ENCODE measurements at places on chromosomes 2 and 18.

DNA sequence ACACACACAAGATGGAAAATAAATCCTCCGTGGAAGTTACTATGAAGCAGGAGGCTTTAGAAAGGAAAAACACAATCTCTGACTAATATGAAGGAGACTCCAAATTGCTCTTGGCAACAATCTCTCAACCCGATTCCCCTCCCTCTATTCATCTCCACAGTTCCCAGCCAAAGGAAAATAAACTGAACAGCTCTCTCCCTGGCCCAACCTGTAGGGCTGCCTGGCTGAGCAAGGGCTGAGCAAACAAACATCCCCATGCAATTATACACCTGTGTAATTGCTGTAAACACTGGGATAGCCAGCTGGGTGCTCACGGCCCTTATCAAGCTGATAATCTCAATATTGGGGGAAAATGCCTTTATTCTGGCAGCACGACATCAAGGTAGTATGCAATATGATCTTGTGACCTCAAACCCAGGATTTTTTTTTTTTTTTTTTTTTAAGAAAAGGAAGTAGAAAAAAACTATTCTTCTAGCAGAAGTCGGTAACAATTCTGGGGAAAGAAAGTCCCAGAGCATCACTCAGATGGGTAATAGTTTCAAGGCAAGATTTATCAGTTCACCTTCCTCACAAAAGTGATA lies 203.3 kb upstream of the SMAD2 start:
- peak; percentile 74 for DNase-seq

DNA sequence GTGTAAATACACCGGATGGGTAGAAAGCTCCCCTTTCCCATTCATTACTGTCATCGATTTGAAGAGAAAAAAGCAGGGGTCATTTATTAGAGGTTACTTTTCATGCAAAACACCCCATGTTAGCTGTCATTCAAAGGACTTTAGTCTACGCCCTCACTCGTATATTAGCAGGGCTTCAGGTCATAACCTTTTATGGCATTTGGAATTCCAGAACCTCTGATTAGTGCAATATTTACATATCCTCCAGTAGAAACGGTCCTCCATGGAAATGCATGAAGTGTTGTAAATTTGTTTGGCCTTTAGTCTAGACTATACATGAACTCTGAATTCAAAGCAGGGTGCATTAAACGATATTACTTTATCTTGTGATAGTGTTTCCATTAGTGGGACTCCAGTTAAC lies 180.5 kb downstream of the ZNF516 start:
- DNase-seq: no peak

DNA sequence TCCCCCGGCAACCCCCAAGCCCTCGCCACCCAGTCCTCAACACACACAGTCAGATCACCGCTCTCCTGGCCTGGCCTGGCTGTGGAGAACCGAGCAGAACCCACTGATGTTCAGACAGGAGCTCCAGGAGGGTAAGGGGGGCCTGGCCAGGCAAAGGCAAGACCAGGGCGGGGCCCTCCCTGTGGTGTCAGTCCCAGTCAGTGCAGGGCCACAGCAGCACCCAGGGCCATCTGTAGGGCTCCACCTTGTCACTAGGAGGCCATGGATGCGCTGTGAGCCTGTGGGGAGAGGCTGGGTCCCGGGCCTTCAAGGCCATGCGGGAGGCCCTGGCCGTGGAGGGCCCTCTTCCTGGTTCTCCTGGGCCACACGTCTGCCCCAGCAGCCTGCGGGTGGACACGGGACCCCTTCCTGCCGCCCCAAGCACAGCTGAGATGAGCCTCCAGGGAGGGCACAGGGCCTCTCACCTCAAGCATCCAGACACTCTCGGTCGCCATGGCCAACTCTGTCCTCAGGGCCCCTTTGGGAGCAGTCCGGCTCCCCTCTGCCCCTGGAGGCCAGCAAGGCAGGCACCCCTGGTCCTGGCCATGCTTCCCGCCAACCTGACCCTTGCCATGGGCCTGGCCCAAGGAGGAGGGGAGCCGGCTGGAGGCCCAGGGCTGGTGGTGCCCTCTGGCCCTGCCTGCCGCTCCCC lies 2.0 kb downstream of the ANO7 start:
- no peak for DNase-seq

GRCh38 chr18:5678278-5678677 lies 134.5 kb upstream of the EPB41L3 start:
- no peak for DNase-seq

DNA sequence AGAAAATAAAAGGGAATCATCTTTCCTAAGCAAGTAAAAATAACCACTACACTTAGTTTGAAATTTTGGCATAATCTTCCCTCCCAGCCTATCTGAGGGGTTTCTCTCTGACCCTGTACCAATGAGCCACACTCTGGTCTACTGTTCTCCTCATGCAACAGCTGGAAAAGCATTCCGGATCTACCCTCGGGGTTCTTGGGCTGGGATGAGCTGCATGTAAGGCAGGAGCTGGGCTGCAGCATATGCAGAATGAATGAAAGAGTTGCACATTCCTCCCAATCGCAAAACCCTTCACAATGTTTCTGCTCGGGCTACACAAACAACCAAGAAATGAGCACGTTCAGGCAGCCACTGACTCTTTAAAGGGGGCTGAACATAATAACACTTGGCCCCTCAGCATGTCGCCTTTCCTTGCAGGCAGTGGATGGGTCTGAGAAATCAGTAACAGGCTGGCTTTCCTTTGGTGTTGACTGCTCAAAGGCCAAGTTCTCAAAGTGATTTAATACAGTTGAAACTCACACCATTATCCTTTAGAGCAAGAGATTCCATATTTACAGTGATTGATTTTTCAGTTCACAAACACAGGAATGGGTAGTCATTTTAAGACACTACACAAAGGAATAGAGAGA lies 180.4 kb upstream of the ZFP36L2 start:
- no peak for DNase-seq

DNA sequence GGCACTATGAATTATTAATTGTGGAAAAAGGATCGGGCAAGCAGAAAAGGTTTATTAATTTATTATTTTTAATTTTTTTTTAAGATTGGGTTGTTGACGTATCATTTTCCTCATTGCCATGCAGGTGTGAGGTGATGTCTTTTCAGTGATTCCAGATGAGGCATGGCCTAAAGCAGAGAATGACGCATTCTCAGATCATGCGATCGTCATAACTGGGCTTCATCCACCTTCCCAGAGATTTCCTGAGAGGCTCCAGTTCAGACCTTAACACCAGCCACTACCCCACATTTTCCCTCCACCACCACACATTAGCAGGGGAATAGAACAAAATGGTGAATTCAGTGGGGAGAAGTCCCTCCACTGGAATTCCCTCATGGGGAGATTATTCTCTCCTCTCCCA lies 518.4 kb upstream of the SPHKAP start:
- DNase-seq: no peak

GRCh38 chr2:39216346-39217191 lies 27.2 kb downstream of the CDKL4 start:
- no peak for DNase-seq

GRCh38 chr2:218387369-218388194 lies 5.5 kb downstream of the SLC11A1 start:
- DNase-seq: peak; percentile 39

DNA sequence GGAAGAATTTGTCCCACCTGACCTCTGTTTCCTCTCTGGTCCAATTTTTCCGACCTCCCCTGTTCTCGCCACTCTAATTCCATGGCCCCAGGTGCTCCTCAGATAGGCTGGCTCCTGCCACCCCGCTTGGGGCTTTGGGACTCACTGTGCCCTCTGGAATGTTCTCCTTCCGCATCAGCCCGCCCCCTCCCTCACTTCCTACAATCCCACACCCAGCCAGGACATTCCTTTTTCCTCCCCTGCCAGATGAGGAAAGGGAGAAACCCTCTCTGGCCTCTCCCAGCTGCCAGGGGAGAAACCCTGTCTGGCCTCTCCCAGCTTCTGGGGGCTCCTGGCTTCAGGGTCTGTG lies 3.1 kb upstream of the OR6B2 start:
- DNase-seq: no peak

DNA sequence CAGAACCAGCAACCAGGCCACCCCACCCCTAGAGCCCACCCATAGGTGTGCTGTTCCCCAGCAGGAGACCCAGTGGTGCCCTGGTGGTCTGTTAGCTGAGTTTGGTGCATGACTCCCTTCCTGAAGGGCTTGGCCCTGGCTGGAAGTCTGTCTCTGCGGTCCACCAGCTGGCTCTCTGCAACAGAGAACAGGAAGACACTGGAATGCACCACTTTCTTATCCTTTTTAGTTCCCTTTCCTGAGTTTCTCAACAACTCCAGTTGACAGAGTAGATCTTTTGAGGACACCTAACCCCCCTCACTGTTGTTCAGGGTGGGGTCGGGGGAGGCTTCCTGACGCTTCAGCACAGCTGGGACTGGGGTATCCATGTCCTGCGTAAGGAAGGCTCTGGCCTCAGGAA lies 11.9 kb upstream of the RPL37A start:
- no peak for DNase-seq

DNA sequence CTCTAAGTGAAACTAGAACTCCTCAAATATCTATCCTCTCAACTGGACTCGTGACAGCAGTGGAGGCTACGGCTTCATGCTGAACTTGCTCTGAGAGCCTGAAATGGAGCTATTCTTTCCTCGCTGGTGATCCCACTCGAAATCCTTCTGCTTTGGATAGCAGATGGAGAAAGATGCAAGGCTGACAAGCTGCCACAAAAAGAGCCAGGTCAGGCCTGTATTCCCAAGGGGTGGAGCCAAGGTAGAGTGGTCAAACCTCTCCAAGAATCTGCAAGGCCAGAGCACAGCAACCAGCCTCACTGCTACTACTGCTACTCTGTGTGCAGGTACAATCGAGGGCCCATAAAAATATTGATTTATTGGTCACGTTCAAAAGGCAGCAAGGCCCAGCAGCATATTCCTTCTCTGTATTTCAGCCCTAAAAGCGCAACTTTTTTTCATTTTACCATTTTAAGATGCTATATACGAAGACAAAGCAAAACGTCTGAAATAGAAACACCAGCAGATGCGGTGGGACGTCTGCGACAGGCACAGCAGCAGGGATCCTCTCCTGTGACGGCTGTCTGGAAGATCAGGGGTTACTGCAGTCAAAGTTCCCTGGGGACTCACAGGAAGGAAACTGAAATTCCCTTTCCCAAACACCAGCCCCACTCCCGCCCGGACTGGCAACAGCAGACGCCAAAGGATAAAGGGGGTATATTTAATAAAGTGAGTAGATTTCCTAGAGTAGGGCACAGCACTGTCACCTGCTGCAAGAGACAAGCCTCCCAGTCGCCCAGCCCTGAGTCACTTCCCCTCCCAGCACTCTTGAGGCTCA lies 2.4 kb downstream of the SPRED2 start:
- no peak for DNase-seq

GRCh38 chr2:50597206-50597605 lies 434.7 kb downstream of the NRXN1 start:
- DNase-seq: no peak

GRCh38 chr2:208556983-208557484 lies 150.4 kb downstream of the PTH2R start:
- no peak for DNase-seq

- no peak for DNase-seq
Observed at GRCh38 chr18:28212060-28212459, 35.1 kb upstream of the CDH2 start.

- DNase-seq: no peak
Observed at GRCh38 chr18:31403409-31403808, 26.8 kb downstream of the DSG4 start.

- no peak for DNase-seq
Observed at GRCh38 chr2:183125659-183126341, 1.6 kb downstream of the NUP35 start.

GRCh38 chr2:29615841-29616240 lies 305.5 kb downstream of the ALK start:
- DNase-seq: no peak

DNA sequence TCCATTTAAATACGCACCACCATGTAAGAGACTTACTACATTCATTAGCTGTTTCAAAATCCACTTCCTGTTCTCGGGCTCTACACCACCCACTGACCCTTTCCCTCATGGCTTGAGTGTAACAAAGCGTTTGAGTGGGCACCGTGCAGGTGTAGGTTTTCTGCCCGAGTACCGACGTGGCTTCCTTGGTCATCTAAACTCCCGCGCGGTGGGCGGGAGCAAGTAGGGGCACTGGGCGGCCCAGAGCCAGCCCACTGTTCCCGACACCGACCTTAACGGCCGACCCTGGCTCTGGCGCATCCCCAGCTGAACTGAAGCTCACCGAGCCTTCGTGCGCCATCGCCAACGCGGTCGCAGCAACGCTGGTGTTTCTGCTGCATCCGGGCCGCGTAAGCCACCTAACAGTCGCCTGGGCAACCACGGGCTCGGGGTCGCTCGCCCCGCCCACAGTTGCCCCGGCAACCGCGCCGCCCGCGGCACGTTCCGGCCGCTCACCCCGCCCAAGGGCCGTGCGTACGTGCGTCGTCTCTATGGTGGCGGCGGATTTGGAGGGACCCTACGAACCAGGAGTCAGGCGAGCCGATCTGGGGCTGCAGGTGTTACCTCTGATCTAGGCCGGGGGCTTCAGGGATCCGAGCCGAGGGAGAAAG lies at the start of the genes C2orf81 and WDR54:
TSS of gene C2orf81 (minus strand) at position 399 of the 650 bp plus-strand sequence. CDS start at position 340, 59 bp downstream.
TSS of gene WDR54 (plus strand) at position 510 of the 650 bp plus-strand sequence. CDS start 424 bp downstream, outside the sequence.
- DNase-seq: peak; percentile 89

DNA sequence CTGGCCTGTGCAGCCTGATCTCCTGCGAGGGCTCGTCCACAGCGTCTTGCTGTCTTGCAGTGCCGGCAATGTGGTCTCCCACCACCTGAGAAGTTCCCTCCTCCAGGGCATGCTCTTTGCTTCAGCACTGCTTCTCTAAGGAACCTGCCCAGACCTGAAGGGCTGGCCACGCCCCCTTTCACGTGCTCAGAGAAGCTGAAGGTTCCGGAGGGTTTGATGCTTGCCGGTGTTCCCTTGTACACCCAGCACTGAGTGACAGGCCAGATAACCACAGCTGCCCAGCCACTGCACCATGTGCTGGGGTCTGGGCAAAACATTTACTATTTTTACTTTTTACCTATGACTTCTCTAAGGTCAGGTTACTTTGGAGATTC lies 1.7 kb upstream of the POLR2D start:
- DNase-seq: peak; percentile 29

- DNase-seq: no peak
Observed at GRCh38 chr18:10842861-10843260, 306.5 kb downstream of the PIEZO2 start.

DNA sequence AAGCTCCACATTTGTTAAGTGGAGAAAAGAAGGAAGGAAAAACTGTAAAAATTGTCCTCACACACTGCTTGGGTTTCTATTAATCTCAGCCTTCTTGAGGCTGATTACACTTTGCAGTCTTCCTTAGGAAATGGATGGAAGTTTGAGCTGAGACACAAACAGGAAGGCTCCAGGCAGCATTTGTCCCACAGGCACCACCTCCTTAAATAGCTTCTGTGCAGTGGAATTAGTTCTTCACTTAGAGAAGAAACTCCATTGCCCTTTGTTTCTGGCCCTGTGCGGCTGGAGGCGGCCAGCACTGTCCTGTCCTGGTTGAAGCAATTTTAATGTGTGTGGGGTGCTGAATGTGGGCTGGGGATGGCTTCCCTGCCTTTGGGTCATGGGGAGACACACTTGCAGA lies 44.3 kb downstream of the ARHGAP28 start:
- DNase-seq: no peak

GRCh38 chr18:70334728-70335329 lies 46.0 kb downstream of the SOCS6 start:
- peak; percentile 63 for DNase-seq

- no peak for DNase-seq
Observed at GRCh38 chr2:51265539-51265938, 233.6 kb upstream of the NRXN1 start.

- no peak for DNase-seq
Observed at GRCh38 chr2:33500177-33500576, 23.7 kb downstream of the RASGRP3 start.
